ENCODE measurements at places on chromosomes 5 and 9.

GRCh38 chr9:21875893-21876292, 73.5 kb downstream of the MTAP start:
- DNase-seq, result no peak

DNA sequence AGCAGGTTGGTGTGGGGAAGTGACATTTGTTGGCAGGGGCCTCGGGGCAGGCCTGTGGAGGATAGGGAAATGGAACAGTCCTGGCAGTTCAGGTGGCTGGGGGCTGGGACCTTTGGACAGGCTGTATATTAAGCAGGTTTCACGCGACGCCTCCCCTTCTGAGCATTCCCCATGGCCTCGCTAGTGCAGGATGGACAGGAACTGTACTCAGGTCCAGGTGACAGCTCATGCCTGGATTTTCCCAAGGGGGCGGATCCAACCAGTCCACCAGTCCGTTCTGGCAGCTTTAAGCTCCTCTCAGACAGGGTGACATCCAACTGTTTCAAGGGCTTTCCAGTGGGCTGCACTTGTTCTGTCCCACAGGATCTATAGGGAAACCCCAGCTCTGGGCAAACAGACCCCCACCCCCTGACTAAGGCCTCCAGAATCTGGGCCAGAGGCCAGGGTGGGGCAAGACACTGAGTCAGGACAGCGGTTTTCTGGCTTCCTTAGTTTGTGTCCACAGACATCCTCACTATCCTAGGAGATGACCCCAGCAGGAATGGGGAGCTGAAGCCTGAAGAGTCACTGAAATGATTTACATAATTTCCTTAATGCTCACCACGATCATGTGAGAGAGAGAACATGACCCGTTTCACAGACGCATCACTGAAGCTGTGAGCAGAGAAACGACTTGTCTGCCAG, 20.9 kb downstream of the CSF2 start:
- DNase-seq, result no peak

DNA sequence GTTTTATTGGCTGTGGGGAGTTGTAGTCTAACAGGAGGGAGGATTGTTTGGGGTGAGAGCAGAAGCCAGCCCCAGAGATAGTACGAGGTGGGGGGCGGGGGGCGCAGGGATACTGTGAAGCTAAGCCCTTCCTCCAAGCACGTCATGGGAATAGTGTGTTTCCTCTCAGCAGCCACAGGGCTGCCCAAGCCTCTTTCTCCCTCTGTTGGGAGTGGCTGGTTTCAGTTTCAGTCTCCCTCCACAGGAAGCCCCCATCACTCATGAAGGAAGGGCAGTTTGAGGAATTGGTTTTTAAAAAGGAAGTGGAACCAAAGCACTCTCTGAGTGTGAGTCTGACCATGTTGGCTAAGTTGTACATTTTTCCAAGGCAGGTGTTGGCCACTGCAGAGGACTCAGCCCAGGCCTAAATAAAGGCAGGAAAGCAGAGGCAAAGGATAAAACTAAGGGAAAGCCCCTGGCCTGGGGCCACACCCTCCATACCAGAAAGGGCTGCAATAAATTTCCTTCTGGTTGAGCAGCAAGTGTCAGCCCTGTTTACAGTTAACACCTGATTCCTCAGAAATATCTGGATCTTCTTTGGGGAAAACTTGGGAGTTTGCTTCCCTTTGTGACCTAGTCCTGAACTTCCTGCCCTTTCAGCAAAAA, 3.2 kb downstream of the RAB24 start:
- peak; percentile 94 for DNase-seq

GRCh38 chr5:123090661-123091297, 1.7 kb downstream of the PRDM6 start:
- DNase-seq, result no peak

DNA sequence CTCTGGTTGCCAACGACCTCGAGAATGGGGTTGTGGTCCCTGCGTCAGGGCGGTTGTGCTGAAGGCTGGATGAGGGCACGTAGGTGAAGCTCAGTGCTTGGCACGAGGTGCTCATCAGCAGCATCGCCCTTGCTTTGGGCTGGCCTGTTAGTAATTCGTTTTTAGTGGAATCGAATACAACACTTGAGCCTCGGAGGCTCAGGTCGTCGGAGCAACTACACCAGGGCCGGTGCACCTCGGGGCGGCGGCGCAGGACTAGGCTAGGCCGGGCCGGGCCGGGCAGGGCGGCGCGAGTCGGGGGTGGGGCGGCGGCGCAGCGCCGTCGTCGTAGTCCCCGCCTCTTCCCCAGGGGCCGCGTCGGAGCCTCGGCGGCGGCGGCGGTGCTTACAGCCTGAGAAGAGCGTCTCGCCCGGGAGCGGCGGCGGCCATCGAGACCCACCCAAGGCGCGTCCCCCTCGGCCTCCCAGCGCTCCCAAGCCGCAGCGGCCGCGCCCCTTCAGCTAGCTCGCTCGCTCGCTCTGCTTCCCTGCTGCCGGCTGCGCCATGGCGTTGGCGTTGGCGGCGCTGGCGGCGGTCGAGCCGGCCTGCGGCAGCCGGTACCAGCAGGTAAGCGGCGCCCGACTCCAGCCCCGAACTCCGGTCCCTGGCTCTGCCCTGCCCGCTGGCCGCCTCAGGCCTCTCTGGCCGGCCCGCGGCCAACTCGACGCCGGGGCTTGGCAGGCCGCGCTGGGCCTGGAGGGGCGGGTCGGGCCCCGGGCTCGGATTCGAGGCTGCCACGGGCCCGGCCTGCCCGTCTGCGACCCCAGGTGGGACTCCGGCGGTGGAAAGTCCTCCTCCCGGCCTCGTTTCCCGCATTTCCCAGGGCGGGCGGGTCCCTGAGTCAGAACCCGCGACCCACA, at the start of gene NDFIP1:
Gene NDFIP1, plus strand, starts transcription at position 348 of the 899 bp plus-strand sequence. Its CDS starts 196 bp downstream, at position 544.
- peak; percentile 60 for DNase-seq

DNA sequence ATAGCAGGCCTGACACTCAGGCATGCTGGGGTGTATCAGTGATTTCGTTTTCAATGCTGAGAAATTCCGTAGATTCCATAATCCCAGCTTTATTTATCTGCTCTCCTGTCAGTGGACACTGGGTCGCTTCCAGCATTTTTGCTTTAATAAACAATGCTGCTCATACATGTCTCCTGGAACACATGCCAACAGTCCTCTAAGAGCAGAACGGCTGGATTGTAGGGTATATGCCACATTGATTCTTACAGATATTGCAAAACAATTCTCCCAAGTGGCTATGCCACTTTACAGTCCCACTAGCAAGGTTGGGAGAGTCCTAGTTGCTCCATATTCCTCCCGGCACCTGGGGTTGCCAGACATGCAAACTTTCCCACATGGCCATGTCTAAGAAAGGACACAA, 81.9 kb downstream of the RAPGEF1 start:
- no peak for DNase-seq

DNA sequence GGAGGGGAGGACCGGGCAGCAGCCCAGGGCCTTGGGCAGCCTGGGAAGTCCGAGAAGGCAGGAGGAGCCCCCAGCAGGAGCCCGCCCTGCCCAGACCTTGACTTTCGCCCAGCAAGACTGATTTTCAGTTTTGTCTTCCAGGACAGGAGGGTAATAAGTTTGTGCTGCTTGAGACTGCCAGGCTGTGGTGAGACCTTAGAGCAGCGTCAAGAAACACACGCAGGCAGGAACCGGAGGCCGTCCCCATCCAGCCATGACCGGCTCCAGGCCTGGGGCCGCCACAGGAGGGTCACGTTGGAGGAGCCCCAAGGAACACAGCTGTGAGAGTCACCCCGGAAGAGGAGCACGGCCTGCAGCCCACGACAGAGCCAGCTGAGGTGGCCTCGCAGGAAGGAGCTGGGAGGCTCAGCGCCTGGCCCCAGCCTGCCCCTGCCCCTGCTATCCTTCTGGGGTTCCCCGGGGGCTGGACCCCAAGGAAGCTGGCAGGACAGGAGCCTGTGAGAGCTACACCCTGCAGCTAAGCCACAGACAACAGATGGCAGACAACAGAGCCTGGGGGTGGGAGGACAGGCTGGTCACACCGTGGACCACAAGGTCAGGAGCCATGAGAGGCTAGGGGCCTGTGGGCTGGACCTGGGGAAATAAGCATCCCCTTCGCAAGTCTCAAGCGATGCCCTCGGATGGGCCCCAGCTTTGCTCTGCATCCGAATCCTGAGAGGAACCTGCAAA, 126.0 kb upstream of the FAM120A start:
- no peak for DNase-seq

- no peak for DNase-seq
These were observed 110.5 kb downstream of the MEGF10 start for GRCh38 chr5:127400946-127401670.

DNA sequence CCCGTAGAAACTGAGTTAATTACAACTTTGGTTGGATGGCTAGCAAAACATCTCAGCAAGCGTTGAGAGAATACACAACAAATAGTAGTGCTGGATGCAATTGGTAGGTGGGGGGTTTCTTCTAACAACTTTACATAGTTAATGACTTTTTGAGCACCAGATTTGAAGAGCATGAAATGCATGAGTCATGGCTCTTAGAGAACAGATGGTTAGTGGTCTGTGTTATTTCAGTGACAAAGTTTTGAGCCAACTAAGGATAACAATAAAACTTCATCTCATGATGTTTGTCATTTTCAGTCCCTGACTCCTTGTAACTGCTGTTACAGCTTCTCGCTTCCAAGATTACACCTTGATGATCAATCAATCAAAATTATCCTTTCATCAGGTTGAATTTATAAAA, 399.0 kb upstream of the BRINP1 start:
- no peak for DNase-seq

GRCh38 chr5:67873935-67874334, 341.6 kb upstream of the PIK3R1 start:
- DNase-seq, result no peak

- no peak for DNase-seq
These were observed 285.3 kb downstream of the ENC1 start for GRCh38 chr5:74355041-74355824.

- no peak for DNase-seq
These were observed 455.4 kb downstream of the EBF1 start for GRCh38 chr5:158644301-158644700.

- no peak for DNase-seq
These were observed 291.6 kb downstream of the DOCK8 start for GRCh38 chr9:506281-506680.

DNA sequence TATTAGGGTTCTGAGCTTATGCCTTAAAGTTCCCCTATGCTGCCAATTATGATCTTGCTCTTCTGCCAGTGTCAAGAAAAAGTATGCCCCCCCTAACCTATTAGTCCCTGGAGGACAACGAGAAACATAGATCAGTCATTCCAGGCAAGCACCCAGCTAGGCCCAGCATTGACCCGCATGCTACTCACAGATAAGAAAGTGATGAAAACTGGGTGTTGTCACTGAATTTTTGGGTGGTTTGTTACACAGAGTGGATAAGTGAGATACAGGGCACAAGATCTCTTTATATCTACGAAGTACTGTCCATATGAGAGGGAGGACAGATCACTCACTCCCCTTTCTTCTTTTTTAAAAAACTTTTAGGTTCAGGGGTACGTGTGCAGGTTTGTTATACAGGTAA, 6.4 kb upstream of the TEX48 start:
- DNase-seq, result no peak

DNA sequence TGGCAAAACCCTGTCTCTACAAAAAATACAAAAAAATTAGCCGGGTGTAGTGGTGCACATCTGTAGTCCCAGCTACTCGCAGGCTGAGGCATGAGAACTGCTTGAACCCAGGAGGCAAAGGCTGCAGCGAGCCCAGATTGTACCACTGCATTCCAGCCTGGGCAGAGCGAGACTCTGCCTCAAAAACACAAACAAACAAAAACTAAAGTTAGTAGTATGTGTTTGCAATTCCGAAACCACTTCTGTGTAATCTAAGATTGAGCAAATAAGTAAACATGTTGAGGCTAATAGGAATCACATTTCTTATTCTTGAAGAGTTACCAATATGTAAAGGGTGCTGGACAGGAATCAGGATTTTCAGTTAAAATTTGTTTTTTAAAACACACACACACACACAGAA, 70.0 kb upstream of the SUSD1 start:
- no peak for DNase-seq

DNA sequence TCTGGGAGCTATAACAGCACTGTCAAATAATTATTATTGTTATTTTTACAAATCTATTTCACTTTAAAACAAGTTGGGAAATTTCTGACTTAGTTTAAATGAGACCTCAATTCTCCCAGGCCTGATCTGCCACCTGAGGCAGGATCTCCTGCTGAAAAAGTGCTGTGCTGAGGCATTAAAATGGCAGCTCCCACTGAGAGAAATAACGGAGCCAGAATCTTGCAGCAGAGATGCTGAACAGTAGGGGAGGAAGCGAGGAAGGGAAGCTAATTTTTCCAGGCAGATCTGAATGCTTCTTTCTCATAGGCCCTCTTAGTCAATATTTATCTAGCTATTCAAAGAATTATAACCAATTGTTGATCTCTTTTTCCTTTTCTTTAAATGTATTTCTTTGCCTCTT, 196.3 kb downstream of the ZNF462 start:
- DNase-seq, result no peak

DNA sequence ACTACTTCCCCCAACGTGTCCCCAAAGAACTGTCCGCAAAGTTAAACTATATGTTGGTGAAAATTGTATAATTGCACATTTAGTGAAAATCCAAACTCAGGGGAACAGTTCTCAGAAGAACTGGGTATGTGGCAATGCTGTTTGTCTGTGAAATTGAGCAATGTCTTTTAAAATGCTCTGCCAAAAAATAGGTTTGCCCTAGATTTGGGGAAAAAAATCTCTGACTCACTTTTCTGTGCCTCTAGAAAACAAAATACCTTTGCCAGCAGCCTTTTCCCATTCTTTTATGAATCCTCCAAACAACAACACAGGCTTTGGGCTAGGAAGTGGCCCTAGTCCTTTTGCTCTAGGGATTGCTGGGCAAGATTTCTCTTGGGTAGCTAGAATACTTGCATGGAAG, 37.4 kb upstream of the ZNF608 start:
- no peak for DNase-seq

DNA sequence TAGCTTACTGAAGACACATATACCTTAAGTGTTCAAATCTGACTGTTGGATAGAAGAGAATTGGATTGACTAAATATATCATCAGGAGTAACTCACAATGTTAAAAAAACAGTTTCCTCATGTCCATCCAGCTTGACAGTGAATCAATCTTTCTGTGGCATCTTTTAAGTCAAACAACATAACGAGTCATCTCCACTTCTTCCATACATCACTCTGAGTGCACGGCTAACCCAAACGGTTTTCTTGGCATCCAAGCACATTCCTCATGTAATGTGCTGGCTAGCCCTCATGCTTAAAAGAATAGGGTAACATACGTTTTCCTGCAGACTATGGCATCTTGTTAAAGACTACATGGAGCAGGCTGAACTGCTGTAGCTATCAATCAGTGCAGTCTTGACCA, 291.5 kb upstream of the TRPC7 start:
- no peak for DNase-seq

DNA sequence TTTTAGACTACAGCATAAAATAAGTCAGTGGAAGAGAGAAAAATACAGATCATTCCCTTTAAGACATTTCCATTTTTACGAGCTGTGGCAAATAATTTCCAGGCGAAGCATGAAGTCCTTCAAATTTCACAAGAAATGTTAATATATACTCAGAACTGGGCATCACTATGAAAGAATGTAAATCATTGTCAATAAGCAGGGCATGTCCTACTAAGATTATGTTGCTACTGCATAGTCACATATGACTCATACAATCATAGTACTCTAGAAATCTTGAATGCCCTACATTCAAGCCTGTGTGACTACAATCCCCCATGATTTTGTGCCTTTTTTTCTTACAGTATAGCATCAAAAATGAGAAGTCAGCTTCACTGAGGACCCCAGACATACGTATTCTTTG, 485.2 kb upstream of the FTMT start:
- DNase-seq, result no peak

All from bone marrow (tissue), 2 donors.